ENCODE measurements at places on chromosomes 3 and 15.

DNA sequence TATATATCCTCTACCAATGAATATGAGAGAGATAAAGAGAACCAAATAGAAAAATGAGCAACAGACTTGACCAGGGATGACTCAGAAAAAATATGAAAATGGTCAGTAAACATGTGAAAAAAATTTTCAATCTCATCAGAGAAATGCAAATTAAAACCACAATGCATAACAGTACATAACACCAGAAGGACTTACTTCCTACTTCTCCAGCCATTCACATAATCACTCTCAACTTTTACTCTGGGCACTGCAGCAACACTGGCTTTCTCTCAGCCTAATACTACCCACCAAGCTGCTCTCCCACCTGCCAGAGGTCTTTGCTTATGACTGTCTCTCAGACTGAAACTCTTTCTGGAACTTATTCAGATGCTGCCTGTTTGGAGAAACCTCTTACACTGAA lies 49.4 kb downstream of the DPH6 start:
- no peak for DNase-seq

DNA sequence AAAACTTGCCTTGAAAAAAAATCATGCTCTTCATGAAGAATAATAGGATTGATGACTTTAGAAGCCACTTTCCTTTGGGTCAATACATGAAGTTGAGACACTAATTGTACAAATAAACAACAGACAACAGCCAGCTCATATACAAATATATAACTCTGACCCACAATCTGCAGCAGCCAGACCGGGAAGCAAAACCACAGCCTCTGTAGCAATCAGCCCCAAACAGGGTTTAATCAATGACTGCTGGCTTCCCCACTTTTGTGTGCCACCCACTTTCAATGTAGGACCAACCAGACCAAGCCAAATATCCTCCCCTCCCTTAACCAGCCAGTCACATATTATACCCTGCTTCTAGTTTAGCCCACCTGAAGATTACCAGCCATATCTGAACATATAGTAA lies 39.0 kb downstream of the IFT57 start:
- peak; percentile 33 for DNase-seq

- no peak for DNase-seq
Measured at GRCh38 chr3:61730577-61731231, 169.3 kb downstream of the PTPRG start.

DNA sequence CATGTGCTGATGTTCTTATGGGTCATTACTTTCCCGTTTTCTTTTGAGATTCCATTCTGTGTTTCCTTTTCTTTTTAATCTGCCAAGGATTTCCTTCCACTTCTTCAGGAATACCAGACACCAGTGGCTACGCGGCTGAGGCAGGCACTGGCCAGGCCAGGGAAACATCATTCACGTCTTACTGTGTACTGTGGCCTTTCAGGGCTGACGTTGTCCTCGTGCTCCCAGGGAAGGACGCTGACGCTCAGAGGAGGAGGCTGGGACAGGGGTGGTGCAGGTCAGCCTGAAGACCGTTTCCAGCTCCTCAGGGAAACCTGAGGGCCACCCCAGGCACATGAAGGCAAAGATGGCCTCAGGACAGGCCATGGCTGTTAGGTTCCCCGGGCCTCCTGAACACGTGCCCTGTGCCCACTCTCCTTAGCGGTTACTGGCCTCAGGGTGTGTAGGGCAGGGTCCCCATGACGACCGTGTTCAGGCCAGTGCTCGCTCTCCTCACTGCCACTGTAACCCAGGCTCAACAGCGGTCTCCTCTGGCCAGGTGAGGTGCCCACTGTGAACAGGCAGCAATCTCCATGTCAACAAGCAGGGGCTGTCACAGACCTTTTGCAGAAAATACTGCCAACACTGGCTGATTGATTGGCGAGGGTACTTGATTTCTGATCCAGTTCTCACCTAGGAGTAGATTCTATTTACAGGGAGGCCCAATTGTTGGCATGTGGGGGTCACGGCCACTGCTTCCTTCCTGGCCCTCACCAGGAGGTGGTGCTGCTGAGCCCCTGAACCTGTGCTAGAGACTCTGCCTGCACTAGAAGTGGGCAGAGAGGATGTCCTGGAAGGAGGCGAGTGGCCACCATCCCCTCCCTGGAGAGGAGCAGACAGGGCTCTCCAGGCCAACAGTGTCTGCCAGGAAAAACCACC lies 169.5 kb downstream of the ATP10A start:
- no peak for DNase-seq

DNA sequence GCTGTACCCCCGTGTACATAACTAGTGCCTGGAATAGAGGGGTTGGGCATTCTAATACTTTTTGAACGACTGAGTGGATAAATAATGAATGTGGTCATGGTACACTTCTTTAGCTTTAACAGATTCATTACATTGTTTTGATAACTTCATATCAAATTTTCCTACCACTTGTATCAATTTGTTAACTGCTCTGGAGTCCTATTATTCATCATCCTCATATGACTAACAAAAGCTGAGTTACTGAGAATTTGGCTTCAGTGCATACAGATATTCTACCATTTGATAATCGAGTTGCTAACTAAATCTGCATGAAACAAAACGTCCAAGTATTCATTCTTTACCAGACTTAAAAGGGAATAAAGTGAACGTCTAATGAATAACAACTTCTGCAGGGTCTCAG lies 31.7 kb downstream of the FRMD5 start:
- DNase-seq, result no peak

- peak; percentile 76 for DNase-seq
Measured at GRCh38 chr3:151838574-151839312, 24.8 kb downstream of the AADAC start.

- no peak for DNase-seq
Measured at GRCh38 chr3:81974751-81975150, 213.3 kb upstream of the GBE1 start.

GRCh38 chr3:184506561-184506991 lies 55.0 kb upstream of the EPHB3 start:
- no peak for DNase-seq

DNA sequence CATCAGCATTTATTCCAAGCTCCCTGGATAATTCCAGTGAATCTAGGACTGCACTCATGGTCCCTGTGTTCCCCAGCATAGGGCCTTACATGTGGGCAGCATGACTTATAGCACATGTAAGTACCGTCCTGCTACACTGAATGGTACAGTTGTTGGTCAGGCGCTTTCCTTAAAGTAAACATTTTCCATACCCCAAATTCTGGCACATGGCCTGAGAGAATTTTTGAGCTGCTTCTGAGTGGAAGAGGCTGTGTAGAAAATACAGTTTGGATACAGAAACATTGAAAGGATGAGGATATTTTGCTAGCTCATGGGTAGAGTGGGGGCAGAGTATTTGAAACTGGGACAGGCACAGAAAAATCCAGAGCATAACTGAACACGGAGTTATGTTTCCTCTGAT lies 27.6 kb downstream of the CORO2B start:
- no peak for DNase-seq

- peak; percentile 0 for DNase-seq
Measured at GRCh38 chr3:51434746-51435327, 43.8 kb downstream of the RBM15B start.

Data from NCI-H1417 (cell line).